ENCODE measurements at places on chromosomes 13 and 19.

DNA sequence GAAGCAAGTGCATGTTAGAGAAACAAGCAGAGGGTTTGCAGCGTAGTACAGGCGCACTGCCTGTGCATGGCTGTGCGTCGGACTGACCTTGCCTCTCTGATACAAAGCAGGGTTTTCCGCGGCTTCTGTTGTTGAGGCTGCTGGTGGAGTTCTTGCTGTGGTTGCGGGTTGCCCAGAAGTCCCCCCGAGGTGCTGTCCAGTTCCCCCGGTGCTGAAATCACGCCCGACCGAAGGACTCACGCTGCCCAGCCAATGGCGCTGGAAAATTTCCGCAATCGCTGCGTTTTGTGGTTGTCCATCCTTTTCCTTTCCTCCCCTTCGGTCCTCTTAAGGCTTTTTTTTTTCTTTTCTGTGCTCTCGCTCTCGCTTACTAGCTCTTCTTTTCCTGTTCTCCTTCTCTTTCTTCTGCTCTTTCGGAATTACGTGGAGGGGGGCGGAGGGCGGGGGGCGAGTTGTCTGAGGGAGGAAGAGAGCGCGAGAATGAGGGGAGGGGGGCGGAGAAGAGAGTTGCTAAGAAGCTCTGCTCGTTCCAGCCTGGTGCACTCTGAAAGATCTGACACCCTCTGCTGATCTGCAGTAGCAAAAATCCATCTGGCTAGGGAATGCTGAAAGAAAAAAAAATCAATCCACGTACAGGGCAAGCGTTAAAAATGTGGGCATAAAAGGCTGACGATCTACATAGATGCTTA, at the start of gene SLITRK1:
Gene SLITRK1, minus strand, starts transcription at position 558 of the 689 bp plus-strand sequence. CDS start 967 bp downstream, outside the sequence.
- DNase-seq, result no peak

DNA sequence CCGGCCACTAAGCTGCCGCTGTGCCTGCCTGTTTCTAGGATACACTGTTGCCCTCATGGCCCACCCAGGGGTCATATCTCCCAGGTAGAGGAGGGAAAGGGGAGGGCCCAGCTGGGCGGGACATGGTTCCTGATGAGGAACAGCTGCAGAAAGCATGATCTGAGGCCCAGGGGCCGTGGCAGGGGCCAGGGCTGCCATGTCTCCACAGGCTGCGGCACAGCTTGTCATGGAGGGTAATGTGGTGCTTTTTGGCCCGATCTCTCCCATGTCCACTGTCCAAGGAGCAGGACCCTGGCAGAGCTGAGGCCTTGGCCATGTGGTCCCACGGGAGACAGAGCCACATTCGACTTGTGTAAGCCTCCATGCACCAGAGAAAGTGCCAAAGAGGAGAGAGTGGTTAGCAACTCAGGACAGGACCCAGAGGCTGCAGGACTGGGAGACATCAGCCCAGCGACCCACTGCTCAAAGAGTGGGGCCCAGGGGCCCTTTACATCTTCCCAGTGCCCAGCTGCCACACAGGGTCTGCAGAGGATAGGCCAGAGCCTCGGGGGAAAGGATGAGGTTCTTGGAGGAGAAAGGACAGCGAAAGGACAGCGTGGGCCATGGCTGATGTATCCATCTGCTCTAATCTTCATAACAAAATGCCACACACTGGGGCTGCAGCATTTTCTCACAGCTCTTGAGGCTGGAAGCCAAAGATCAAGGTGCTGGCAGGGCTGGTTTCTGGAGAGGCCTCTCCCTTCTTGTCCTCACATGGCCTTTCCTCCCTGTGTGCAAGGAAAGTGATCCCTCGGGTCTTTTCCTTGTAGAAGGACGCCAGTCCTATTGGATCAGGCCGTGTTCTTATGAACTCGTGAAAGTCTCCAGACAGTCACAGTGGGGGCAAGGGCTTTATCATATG, 11.5 kb downstream of the POP4 start:
- no peak for DNase-seq

DNA sequence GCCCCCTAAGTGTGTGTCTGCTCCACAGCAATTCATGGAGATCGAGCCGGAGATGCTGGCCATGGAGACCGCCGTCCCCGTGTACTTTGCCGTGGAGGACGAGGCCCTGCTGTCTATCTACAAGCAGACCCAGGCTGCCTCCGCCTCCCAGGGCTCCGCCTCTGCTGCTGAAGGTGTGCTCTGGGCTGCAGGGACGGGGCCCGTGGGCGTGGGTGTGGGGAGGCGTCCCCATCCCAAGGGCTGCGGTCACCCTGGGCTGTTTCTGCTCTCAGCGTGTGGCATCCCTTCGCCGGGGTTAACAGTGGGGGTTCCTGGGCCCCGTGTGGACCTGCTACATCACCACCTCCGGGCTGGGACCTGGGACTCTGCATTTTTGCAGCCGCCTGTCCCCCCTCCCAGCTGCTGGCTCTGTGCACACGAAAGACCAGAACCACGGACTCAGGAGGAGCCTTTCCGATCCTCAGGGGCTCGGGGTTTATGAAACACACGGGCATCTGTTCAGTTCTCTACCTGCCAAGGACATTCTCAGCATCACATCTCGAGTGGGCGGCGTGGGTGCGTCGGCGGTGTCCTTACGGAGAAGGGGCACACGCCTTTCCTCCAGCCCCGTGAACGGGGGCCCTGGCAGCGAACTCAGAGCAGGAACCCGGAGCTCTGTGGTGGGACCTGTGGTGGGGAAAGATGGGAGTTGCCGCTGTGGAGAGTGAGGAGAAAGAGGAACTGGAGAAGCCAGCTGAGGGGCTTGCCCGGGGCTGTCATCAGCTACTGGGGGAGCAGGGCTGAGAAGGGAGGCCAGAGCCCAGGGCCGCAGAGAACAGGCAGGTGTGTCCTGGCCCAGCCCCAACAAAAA, 7.8 kb downstream of the NCLN start:
- no peak for DNase-seq

DNA sequence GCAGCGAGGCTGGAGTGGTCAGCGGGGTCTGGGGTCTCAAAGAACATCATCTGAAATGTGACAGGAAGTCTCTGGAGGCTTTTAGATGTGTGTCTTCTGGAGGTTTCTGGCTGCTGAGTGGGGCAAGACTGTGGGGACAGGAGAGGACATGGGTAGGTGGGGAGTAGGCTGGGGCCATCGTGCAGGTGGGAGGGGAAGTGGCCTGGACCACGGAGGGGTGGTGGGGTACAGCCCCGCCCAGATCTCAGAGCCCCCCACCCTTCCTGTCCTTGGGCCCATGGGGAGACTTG, 6.2 kb downstream of the AP1M1 start:
- DNase-seq, result no peak

- no peak for DNase-seq
Observed at GRCh38 chr13:49093376-49093775, 117.7 kb downstream of the FNDC3A start.

- no peak for DNase-seq
Observed at GRCh38 chr13:58883405-58883804, 1251.9 kb downstream of the PCDH17 start.

DNA sequence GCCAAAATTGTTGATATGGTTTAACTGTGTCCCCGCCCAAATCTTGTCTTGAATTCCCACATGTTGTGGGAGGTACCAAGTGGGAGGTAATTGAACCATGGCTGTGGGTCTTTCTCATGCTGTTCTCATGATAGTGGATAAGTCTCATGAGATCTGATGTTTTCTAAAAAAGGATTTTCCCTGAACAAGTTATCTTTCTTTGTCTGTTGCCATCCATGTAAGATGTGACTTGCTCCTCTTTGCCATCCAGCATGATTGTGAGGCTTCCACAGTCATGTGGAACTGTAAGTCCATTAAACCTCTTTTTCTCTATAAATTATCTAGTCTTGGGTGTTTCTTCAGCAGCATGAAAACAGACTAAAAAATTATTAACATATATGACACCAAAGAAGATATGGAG, 986.7 kb upstream of the MIR17HG start:
- DNase-seq, result no peak

GRCh38 chr19:2949939-2950285, 5.1 kb upstream of the ZNF77 start:
- no peak for DNase-seq

DNA sequence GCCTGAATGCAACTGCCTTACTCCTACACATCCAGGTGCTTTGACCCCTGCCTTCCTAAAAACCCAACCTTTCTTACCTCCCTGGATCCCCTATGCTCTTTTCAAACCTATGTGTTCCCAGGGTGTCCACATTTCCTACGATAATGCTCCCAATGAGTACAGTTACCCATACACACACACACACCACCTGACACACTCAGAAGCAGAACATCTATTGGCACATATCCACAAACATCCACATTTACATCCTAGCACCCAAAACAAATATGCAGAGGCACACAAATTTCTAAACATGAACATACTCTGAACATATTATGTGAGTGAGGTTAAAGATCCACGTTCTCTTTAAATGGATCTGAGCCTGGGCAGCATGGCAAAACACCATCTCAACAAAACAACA, 22.4 kb upstream of the PLAUR start:
- no peak for DNase-seq

- no peak for DNase-seq
Observed at GRCh38 chr13:99995104-99995588, 13.6 kb downstream of the ZIC2 start.

GRCh38 chr19:34172661-34173192, 423 bp downstream of the LSM14A start:
- no peak for DNase-seq
